ENCODE measurements at places on chromosomes 5 and 9. TPM values are rescaled to one million over a fixed set of nuclear protein-coding genes. Genes with fewer than 3 reads are reported as not detected.

DNA sequence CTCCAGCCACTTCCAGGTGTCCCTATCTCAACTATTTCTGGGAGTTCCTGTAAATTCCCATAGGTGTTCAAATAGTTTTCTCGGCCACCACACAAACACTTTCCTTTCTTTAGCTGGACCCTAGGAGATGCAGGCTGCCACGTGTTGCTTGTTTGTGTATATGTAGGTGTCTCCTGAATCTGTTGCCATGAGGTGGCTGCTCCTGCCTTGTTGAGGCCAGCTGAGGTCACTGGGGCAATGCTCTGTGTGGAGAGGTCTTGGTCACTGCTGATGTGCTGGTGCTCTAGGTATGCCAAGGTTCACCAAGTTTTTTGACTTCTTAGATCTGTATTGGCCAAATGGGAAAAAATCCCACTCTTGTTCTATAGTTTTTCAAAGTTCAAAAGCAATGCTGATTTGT, 132.5 kb upstream of the CHD1 start:
- H3K4me1 ChIP-seq, result peaks cover 9% of the 10 kb centered on the region
- no peak for DNase-seq
- no peaks in the 10 kb centered on the region for H3K27me3 ChIP-seq
- no peak overlapping the region for H3K4me3 ChIP-seq
- H3K27ac ChIP-seq, result no peak overlapping the region

DNA sequence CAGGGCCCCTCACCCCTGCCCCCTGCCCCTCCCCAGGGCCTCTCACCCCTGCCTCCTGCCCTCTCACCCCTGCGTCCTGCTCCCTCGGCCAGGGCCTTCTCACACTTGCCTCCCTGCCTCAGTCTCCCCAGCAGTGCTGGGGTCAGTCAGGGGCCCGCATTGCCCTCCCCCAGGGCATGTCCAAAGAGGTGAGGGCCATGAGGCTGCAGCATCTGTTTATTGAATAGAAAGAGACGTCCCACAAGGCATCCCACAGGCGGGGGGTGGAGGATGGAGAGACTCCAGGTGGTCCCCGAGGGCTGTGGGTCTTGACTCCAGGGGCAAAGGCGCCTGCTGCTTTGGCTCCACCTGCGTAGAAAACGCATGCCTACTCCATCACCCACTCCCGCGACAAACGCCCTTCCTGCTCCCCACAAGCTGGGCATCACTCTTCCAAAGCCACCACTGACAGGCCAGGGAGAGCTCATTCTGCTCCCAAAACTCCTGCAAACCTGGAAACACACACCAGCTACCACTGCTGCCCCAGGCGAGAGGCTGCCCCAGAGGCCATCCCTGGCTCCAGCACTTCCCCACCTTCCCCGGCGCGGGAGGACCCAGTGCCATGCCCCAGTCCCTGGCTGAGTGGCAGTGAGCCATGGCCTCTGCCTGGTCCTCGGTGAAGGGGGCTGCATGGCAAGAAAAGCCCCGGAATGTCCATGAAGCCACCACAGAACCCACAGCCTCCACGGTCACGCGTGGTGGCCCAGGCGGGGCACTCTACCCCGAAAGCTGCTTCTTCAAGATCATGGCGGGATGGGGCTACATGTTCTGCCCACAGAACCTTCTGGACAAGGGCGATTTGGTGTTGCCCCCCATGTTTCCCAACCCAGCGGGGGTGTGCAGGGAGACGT, 1.6 kb upstream of the LCN8 start:
- no peaks in the 10 kb centered on the region for H3K4me1 ChIP-seq
- peaks cover 73% of the 10 kb centered on the region for H3K27me3 ChIP-seq
- no peak overlapping the region for H3K4me3 ChIP-seq

Gene ZNF474
- total RNA-seq, result 0.71 TPM

Gene IFNK
- total RNA-seq, result not detected

DNA sequence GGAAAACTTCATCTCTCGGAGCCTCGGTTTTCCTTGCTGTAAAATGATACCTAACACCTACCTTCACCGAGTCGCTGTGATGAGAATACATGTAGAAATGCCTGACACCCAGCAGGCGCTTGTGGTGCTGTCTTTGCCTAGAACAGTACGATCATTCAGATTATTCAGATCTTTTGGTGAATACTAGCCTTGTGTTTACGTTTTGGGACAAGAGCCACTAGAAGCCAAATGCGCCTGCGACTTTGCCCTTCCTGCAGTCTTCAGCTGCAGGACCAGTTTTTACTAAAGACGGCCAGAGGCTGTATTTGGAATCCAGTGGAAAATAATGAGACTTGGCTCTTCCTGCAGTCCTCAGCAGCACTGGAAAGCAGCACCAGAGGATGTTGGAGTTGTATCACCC, 189.6 kb downstream of the TRIO start:
- no peak overlapping the region for H3K4me3 ChIP-seq
- H3K36me3 ChIP-seq, result peaks cover 62% of the 10 kb centered on the region
- H3K27me3 ChIP-seq, result no peaks in the 10 kb centered on the region
- H3K4me1 ChIP-seq, result peaks cover 16% of the 10 kb centered on the region

Gene RNF180
- 22.4 TPM for total RNA-seq

Gene SLC31A1
- 8.3 TPM for total RNA-seq

Gene NSG2
- 3.9 TPM for total RNA-seq

DNA sequence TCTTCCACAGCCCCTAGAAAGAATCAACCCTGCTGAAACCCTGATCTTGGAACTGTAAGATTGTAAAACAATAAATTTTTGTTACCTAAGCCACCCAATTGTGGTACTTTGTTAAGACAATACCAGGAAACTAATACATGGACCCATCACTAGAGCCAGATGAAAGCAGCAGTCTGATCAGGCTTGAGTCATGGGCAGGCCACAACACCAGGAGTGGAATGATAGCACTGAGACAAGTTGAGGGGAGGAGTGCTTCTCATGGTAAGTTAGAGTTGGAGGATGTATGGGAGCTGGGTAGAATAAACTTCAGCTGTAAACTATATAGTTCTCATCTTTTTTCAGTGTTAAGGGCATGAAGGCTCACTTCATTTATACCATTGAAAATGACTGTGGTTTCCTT, 164.4 kb upstream of the OR13F1 start:
- no peaks in the 10 kb centered on the region for H3K36me3 ChIP-seq
- H3K4me3 ChIP-seq, result no peak overlapping the region
- no peak overlapping the region for H3K27ac ChIP-seq
- DNase-seq, result no peak
- H3K27me3 ChIP-seq, result no peaks in the 10 kb centered on the region

DNA sequence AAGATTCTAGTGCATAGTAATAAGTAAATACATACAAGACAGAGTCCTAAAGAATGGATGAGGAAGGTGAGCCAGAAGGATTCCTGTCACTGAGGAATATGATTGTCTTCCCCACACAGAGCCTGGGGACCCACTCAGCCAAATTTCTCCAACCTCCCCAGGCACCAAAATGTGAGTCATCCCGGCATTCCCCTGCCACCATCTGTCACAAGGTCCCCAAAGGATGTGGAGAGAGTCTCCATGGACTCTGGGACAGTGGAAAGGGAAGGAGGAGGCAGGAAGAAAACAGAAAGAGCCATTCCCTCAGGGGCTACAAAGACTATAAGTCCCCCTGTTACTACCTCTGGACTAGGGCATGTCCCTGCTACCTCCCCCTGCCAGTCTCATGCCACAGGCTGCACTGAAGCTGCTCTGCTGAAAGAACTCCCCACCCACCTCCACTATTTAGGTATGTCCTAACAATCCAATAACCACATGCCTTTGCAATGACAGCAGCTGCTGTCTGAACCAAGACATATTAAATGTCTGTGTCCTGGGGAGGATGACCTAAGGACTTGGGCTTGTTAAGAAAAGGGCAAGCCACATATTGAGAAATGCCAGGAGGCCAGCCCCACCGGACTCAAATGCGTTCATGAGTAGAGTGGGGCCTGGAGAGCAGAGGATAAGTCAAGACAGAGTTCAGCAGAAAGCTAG, 10.7 kb upstream of the OR5C1 start:
- H3K4me3 ChIP-seq, result no peak overlapping the region
- H3K27ac ChIP-seq, result no peak overlapping the region
- no peak for DNase-seq
- no peaks in the 10 kb centered on the region for H3K36me3 ChIP-seq
- no peaks in the 10 kb centered on the region for H3K4me1 ChIP-seq

GRCh38 chr9:74765481-74765971, 122.2 kb downstream of the TRPM6 start:
- no peaks in the 10 kb centered on the region for H3K36me3 ChIP-seq
- H3K4me3 ChIP-seq, result no peak overlapping the region
- H3K27me3 ChIP-seq, result no peaks in the 10 kb centered on the region

Gene STING1
- 53.1 TPM for total RNA-seq

DNA sequence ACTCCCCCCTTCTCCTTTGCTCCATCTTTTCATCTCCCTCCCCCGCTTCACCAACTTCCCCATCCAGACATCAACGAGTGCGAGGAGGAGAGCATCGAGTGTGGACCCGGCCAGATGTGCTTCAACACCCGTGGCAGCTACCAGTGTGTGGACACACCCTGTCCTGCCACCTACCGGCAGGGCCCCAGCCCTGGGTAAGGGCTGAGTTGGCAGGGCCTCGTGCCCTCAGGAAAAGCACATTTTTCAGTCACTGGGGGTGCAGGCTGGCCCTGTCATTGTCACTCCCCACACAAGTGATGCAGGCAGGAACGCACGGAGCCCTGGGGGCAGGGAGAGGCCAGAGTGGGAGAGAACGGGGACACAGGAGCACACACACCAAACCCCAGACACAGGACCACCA, 12.4 kb upstream of the ASS1 start:
- peaks cover 20% of the 10 kb centered on the region for H3K27me3 ChIP-seq
- DNase-seq, result no peak
- H3K4me1 ChIP-seq, result peaks cover 14% of the 10 kb centered on the region
- H3K4me3 ChIP-seq, result no peak overlapping the region
- no peaks in the 10 kb centered on the region for H3K36me3 ChIP-seq

- DNase-seq, result no peak
- no peak overlapping the region for H3K4me3 ChIP-seq
- no peaks in the 10 kb centered on the region for H3K36me3 ChIP-seq
- no peak overlapping the region for H3K27ac ChIP-seq
Observed at GRCh38 chr9:122453677-122454135, 24.0 kb downstream of the OR1J1 start.

DNA sequence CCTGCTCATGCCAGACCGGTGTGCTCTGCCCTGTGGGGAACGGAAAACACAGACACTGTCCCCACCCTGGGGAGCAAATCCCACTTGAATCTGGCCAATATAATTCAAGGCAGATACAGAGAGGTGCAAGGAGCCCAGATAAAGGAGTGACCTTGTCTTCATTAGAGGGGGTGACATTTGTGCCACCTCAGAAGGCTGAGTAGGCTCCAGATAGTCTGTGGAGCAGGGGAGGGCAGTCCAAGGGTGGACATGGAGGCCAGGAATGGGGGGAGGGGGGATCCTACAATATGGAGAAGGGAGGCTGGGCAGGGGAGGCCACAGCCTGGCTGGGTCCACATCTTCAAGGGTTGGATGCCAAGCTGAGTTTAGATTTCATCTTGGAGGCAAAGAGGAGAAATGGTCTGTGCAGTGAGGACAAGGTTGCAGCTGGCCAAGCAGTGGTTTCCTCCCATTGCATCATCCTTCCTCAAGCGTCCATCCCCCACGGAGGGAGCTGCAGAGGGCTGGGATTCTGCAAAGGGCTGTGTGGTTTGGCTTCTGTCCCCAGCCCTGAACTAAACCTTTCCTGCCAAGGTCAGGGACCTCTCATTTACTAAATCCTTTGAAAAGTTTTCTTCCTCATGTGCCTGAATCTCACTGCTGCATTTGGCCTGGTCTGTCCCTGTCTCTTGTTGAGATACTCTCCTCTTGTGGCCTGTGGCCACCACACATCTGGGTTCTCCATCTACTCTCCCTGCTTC, 60.1 kb downstream of the GALNT12 start:
- H3K27ac ChIP-seq, result peak overlapping the region; percentile 64
- peaks cover 31% of the 10 kb centered on the region for H3K4me1 ChIP-seq
- no peak for DNase-seq
- no peaks in the 10 kb centered on the region for H3K36me3 ChIP-seq
- no peak overlapping the region for H3K4me3 ChIP-seq

- no peak overlapping the region for H3K27ac ChIP-seq
- peak; percentile 47 for DNase-seq
- no peaks in the 10 kb centered on the region for H3K36me3 ChIP-seq
- no peak overlapping the region for H3K4me3 ChIP-seq
Observed at GRCh38 chr5:773517-774264, 10.8 kb downstream of the ZDHHC11B start.

DNA sequence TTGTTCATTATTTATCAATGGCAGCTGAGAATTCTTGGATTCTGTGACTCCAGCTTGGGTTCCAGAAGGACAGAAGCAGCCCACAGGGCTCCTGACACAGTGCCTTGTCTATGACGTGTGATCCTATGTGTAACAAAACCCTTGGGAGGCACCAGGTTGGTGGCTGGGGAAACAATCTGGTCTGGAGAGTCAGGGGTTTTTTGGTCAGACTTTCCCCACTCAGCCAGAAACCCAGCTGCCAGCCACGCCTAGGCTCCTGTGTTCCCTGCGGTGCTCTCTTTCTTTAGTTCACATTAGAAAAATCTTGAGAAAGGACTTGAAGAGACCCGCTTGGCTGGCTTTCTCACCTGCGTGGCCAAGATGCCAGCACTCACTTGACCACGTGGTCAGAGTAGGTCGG, 15.5 kb upstream of the ZBED3 start:
- no peaks in the 10 kb centered on the region for H3K4me1 ChIP-seq
- H3K27ac ChIP-seq, result no peak overlapping the region
- H3K27me3 ChIP-seq, result no peaks in the 10 kb centered on the region
- no peak overlapping the region for H3K4me3 ChIP-seq
- H3K36me3 ChIP-seq, result no peaks in the 10 kb centered on the region

Gene CDHR2
- total RNA-seq, result not detected

DNA sequence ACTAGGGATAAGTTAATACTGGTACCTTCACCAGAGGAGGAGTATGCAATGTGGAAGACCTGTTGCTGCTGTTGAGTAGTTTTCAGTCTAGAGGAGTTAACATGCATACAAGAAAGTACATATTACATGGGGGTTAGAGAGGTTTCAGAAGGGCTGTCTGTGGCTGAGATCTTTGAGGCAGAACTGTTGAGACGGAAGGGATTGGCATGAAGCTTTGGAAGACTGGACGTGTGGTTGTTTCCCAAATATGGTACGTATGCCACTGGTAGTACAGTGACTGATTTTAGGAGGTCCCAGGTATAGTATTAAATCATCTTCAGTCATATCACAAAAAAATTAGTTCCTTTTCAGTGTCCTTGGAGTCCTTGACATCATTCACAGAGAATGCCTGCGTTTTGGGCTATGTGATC, 17.6 kb downstream of the TNFAIP8 start:
- no peak overlapping the region for H3K27ac ChIP-seq
- no peak for DNase-seq
- no peaks in the 10 kb centered on the region for H3K36me3 ChIP-seq

All from esophagus muscularis mucosa (tissue), 4 donors.